NCI-H2081 (cell line): ENCODE measurements at places on chromosomes 1 and 21.
A peak's percentile ranks its signal among the peaks of the same experiment; 100 is the strongest.

GRCh38 chr1:41404308-41404761, 43.1 kb downstream of the FOXO6 start:
- peak; percentile 55 for DNase-seq

DNA sequence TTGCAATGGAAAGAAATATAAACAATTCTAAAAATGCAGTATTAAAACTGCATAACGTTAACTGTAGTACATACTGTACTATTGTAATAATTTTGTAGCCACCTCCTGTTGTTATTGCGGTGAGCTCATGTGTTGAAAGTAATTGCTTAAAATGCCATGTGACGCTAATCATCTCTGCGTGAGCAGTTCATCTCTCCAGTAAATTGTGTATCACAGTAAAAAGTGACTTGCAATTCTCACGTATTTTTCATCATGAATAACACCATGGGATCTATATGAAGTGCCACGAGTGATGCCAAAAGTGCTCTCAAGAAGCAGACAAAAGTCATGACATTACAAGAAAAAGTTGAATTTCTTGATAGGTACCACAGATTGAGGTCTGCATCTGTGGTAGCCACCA, 82.4 kb upstream of the CYYR1 start:
- no peak for DNase-seq

- DNase-seq = no peak
Observed at GRCh38 chr1:180179162-180179957, 24.7 kb downstream of the QSOX1 start.

GRCh38 chr21:18244671-18245463, at the start of gene CHODL:
CHODL (plus strand) TSS chr21:18244833; CDS start chr21:18245224, 391 bp downstream.
- DNase-seq = peak; percentile 30

- peak; percentile 15 for DNase-seq
Observed at GRCh38 chr21:26717146-26717739, 128.0 kb downstream of the ADAMTS1 start.

DNA sequence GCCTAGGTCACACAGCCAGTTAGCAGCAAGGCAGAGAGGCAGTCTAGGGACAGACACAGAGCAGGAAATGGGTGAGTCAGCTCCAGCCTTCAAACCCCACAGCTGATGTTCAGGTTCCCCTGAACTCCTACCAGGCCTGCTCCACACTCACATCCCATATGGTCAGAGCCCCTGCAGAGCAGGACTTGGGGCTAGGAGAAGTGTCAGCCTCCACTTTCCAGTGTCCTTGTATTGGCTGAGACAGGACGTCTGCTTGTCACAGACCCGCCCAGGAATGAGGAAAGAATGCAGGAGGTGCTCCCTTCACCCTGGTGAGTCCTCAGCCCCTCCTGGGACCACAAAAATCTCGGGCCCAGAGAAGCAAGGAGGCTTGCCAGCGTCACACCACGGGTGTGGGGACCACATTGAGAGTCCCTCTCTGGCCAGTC, 92.5 kb downstream of the LACTBL1 start:
- no peak for DNase-seq

DNA sequence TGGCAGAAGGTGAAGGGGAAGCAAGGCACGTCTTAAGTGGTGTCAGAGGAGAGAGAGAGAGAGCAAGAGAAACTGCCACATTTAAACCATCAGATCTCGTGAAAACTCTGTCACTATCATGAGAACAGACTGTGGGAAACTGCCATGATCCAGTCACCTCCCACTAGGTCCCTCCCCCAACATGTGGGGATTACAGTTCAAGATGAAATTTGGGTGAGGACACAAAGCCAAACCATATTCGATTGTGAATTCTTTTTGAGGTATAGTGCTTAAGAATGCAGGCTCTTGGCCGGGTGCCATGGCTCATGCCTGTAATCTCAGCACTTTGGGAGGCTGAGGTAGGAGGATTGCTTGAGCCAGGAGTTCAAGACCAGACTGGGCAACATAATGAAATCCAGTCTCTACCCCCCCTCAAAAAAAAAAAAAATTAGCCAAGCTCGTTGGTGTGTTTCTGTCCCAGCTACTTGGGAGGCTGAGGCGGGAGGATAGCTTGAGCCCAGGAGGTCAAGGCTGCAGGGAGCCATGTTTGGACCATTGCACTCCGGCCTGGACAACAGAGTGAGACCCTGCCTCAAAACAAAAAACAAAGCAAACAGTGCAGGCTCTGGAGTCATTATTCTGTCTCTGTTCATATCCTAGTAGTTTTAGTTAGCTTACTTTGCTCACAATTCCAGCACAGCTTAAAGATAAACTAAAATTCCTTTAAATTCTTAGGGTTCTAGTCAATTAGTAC, 6.0 kb downstream of the ZCCHC17 start:
- no peak for DNase-seq

DNA sequence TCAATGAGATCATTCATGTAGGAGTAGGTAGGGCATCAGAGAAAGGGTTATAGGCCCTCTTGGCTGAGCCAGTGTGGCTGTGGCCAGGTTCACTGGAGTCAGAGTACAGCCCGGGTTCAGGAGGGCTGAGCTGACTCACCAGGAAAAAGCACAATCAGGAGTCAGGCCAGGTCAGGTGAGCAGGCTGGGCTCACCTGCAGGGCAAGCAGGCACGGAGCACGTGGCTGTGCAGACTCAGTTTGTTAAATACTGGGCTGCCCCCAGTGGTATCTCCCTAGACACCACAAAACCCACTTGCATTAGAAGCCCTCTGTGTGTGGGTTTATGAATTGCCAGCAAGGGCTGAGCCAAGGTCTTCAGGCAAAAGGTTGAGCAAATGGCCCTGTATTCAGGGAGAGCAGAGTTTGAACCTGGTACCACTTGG, 122.1 kb upstream of the SERBP1 start:
- no peak for DNase-seq

- no peak for DNase-seq
Observed at GRCh38 chr1:92356956-92357355, 58.1 kb downstream of the RPAP2 start.

- no peak for DNase-seq
Observed at GRCh38 chr21:42638266-42638863, 15.1 kb upstream of the PDE9A start.

- no peak for DNase-seq
Observed at GRCh38 chr1:211894312-211894711, 63.7 kb upstream of the LPGAT1 start.

GRCh38 chr1:34681480-34682451, 73.1 kb upstream of the GJB5 start:
- peak; percentile 64 for DNase-seq

- peak; percentile 27 for DNase-seq
Observed at GRCh38 chr1:175376194-175376593, 183.6 kb upstream of the KIAA0040 start.

- DNase-seq = no peak
Observed at GRCh38 chr21:33543505-33544129, 779 bp downstream of the SON start.

DNA sequence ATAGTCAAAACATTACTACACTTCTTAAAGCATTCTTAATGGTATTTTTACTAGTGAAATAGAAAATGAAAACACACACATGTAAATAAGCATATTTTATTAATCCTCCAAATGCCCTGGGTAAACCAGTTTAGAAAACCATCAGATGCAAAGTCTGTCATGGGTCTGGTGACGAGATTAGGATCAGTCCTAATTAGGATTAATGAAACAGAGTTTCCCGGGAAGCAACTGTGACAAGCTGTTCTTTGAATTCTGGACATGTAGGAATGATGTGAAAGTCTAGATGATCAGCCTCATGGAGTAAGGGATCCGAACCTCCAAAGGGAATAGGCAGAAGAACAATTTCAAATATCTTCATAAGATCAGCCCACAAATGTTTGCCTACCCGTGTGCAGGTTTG, 250.2 kb downstream of the KIF26B start:
- DNase-seq = no peak

DNA sequence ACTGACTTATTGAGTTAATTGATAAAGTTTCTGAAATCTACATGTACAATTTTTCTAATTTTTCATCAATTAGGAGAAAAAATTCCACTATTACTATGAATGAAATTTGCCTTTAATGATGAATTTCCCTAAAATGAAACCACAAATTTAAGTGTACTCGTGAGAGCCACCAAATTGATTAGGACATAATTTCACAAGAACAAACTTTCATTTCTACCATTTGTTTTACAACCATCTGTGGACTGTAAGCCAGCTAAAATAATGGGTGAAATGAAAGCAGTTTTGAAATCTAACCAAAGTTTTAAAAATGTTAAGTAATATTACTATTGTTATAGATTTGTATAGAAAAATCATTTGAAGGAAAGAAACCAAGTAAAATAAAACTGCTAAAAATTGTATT, 41.8 kb downstream of the AGL start:
- DNase-seq = no peak

GRCh38 chr1:93033785-93034184, 45.3 kb upstream of the MTF2 start:
- no peak for DNase-seq

GRCh38 chr1:73040811-73041210, 758.5 kb upstream of the NEGR1 start:
- no peak for DNase-seq

DNA sequence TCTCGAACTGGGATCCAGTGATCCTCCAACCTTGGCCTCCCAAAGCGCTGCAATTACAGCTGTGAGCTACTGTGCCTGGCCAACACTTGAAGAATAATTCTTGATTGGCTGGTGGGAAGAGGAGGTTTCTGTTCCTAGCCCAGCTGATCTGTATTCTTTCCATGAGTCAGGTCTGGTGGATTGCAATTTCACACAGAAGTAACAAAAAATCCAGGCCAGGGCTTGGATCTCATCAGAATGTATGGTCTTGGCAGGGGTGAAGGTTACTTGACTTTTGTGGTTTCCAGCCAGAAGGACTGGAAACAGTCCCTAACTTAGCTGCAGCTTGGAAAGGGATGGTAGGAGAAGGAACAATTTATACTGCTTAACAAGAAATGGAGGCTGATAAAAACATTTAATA, 5.1 kb upstream of the HP1BP3 start:
- no peak for DNase-seq

DNA sequence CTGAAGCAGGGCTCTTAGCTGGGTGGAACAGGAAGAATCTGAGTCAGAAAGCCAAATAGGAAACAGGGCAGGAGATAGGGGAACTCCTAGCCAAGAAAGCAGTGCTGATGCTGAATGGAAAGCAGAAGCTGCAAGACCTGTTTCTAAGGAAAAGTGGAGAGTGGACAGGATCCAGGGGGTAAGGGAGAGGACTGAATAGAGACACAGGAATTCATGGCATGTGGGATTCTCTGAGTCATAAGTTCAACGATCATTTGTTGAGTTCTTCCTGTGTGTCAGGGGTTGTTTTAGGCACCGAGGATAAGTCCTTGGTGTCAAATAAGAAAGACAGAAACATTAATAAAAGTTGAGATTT, 153.8 kb upstream of the FGGY start:
- DNase-seq = no peak

- no peak for DNase-seq
Observed at GRCh38 chr21:38376235-38376634, 119.4 kb downstream of the KCNJ15 start.

- DNase-seq = peak; percentile 15
Observed at GRCh38 chr1:99849413-99849743, 783 bp upstream of the AGL start.

- no peak for DNase-seq
Observed at GRCh38 chr1:94259635-94260289, 22.4 kb upstream of the ARHGAP29 start.

- DNase-seq = no peak
Observed at GRCh38 chr1:206717674-206717989, 32.9 kb downstream of the MAPKAPK2 start.

DNA sequence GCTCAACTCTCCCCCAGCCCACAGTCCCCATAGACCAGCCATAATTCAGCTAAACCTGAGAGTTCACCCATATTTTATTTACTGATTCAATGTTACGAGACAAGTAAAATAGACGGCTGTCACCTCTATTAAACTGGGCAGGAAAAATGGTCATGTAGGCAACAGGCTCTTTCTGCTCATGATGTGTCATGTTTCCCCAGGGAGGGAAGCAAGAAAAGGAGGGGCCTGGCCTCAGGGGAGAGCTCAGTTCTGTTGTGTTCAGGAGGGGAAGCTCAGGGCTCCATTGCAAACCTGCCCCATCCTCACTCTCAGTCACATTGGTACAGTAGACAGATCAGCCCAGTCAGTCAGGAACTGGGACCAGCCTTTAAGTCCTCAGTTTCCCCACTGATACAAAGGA, 12.8 kb downstream of the GRIK3 start:
- DNase-seq = no peak

DNA sequence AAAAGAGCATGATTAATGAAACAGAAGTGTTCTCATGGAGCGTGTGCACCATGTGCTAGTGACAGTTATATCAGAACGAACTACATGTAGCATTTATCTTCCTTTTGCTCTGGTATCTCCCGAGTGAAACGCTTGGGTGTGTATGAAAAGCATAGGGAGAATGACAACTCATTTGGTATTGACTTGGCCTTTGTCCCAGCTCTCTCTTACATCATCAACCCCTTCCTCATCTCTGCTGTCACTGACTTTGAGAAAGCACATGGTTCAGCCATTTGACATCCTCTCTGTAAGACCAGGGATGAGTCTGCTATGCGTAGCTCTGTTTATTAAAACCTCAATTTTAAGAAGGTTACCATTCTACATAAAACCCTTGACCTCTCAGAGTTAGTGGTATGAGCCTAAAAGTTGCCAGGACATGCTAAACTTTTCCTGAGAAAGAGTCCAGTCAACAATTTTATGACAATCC, 201.0 kb downstream of the NRIP1 start:
- DNase-seq = no peak

GRCh38 chr1:184223216-184223615, 163.6 kb upstream of the C1orf21 start:
- DNase-seq = no peak

GRCh38 chr1:78334952-78335351, 155.8 kb upstream of the PTGFR start:
- no peak for DNase-seq

DNA sequence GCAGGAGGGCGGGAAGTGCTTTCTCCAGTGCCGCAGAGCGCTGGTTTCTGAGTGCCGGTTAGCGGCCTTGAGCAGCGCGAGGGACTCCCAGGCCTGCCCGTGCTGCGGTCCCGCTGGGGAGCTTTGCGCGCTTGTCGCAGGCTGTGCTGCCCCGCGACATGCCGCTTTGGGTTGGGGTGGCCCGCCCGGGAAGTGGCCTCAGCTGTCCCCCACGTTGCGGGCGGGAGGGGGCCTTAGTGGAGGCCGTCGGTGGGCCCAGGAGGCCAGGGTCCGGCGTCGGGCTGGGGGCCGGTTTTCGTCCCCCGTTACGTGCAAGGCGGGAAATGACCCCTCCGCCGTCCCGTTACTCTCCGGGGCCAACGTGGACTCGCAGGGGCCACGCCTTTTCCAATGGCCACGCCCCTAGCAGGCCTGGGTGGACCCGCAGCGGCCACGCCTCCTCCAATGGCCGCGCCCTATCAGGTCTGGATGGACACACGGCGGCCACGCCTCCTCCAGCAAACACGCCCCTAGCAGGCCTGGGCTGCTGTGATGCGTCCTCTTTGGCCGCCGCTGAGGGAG, 977 bp upstream of the C1orf174 start:
- DNase-seq = peak; percentile 89
